ENCODE measurements at places on chromosomes 2 and 18.

DNA sequence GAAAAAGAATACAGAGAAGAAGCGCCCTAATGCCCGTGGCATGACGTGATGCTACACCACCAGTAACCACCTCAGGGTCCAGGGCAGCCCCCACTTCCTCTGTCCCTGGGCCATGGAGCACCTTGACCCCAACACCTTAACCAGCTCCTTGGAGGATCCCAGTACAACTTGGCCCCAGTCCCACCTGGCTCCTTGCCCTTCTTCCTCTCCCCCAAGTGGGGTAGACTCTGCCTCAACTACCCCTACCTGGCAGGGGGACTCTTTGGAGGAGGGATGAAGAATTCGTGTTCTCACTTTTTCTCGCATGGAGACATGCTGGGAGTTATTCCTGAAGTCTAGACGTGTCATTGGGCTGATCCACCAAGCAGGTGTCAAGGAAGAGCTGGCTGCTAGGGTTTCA is 18.9 kb downstream of the TRABD2A start:
- no peak for DNase-seq

DNA sequence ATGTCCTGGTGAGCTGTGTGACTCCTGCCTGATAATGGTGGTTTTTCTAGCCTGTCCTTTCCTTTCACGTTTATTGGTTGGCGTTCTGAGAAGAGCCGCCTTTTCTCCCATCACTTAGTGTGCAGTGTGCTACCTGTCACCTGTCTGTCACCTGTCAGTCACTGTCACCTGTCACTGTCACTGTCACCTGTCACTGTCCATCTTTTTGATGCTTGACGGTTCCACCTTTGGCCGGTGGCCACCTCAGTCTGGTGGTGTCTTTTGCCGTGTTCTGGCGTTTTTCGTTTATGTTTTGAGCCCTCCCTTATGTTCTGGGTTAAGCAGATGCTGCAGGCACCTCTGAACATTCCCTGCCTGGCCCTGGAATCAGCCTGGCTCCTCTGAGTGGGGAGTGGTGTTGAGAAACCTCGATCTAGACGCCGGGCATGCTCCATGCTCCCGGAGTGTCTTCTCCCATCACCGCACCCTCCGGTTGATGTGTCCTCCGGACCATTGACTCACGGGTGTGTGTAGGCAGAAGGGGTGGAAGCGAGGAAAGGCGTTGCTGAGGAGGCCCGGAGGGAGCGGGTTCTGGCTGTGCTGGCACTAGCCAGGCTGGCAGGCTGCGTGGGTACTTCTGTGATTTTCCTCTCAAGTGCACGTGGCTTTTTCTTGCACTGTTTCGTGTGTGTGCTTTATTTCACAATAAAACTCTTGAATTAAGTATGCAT is 20.7 kb downstream of the DTYMK start:
- DNase-seq = no peak

DNA sequence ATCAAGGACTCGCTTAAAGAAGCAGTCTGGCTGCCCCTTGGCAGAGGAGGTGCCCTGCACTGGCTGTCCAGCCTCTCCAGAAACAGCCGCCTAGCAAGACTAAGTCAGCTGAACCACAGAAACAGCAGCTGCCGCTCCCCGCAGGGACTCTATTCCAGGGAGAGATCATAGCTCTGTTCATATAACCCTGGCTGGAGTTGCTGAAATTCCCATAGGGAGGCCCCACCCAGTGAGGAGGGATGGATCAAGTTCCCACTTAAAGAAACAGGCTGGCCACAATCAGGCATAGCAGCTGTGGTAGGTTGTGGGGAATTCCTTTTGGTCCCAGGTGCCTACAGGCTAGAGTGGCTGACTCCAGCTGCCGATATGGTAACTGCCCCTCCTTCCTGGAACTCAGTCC is 74.2 kb upstream of the MC4R start:
- no peak for DNase-seq

DNA sequence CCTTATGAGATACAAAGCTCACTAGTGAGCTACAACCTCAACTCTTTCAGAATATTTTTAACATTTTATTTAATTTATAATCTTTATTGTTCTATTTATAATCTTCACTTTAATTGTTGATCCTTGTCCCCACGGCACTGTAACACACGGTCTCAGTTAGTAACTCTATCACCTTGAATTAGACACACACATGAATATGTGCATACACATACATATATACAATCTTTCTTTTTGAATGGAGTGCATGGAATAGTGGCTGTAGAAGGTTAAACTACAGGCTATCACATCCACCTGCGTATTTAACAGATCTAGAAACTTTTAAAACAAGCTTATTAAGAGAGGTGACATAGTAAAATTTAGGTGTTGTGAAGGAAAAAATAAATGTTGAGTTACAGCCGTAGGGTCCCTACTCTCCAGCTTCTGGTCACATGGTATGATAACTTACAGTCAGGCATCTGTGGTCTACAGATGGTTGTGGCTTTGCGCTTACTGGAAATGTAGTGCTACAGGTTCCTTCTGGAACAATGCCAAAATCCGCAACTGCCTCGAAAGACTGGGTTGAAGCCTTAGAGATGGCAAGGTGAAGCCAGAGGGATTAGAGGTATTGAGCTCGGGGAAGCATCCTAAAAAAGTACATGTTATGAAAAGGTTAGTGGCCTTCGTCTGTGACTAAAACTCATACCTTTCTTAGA is 1324.1 kb upstream of the SLC39A10 start:
- no peak for DNase-seq

DNA sequence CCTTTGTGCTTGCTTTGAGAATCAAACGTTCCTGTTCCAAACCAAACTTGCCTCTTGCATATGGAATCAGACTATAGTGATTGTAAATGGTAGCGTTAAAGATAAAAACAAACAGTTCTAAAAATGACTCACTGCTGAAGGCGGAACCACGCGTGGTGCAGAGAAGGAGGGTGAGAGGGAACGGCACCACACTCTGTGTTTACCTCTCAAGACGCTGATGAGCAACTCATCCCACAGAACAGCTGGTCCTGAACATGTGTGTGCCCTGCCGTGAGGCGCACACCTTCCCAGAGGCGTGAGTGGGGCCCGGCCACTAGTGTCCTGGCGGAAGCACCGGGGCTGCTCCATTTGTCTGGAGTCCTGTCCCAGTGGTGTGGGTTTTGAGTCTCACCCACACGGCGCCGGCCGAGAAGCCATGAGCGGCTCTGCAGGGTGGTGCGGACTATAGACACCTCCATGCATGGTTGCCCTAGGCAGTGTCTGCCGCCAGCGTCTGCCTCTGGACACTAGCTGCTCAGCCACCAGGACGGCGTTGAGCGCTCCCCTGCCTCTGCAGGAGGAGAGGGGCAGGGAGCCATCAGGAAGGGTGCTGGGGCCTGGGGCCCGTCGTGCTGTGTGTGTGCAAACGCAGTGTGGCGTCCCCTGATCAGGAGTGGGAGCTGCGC is 52.1 kb downstream of the NFATC1 start:
- DNase-seq = no peak

- DNase-seq = no peak
These were observed 168.5 kb upstream of the GLI2 start for GRCh38 chr2:120567128-120567527.

DNA sequence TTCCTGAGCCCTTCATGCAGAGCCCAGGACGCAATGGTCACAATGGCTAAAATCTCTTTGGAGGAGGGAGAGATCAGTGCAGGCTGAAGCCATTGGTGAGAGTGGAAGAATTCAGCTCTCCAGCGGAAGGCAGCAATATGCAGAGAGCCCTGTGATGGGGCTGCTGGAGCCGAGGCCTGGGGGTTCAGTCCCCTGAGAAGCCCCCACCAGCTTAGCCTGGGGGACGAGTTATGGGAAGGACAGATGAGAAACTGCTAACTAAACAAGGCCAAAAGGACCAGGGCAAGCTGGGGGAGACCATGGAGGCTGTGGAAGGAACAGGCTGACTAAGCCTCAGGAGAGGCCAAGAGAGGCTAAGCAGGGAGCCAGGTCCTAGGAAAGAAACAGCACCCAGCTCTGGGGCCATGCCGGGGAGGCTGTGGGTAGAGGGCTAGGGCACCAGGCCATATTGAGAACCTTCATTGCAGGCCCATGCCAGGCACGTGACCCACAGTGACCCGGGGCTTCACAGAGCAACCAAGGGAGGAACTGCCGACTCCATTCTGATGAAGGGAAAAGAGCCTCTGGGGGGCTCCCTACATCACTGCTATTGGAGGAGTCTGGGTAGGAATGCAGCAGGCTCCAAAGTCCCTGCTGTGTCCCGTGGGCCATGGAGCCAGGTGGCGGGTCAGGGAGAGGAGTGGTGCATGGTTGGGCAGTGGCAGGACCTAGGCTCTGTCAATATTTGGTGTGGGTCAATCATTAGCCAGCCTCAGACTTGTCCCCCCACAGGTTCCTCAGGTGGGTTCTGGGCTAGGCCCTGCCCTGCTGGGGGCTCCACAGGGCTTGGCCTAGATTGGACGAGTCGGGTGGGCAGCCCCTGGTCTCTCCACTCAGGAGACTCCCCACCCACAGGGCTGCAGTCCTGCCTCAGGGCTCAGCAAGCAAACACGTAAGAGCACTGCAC is 19.8 kb downstream of the PROC start:
- no peak for DNase-seq

DNA sequence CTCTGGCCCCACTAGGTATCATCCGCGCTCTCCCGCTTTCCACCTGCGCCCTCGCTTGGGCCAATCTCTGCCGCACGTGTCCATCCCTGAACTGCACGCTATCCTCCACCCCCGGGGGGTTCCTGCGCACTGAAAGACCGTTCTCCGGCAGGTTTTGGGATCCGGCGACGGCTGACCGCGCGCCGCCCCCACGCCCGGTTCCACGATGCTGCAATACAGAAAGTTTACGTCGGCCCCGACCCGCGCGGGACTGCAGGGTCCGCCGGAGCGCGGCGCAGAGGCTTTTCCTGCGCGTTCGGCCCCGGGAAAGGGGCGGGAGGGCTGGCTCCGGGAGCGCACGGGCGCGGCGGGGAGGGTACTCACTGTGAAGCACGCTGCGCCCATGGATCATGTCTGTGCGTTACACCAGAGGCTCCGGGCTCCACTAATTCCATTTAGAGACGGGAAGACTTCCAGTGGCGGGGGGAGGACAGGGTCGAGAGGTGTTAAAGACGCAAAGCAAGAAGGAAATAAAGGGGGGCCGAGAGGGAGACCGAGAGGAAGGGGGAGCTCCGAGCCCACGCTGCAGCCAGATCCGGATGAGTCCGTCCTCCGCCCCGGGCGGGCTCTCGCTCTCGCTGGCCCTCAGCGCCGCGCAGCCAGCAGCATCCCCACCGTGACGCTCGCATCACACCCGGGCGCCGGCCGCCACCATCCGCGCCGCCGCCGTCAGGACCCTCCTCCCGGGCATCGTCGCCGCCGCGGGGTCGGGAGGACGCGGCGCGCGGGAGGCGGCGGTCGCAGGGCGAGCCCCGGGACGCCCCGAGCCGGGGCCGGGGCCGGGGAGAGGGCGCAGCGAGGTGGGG is 664 bp downstream of the NETO1 start:
- DNase-seq = no peak

DNA sequence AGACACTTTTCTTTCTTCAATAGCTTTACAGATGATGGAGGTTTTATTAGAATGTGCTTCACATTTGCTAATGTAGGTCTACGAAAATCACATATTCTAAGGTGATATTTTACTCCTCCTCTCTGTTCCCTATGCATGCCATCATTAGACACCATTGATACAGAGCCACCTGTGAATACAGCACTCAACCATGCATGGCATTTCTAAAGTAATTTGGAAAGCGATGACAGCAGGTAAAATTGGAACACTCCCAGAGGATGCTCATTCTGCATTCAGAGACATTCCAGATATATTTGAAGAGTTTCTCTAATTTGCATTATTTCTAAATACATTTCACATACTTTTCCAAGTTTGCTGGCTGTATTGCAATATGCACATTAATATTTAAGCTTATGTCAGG is 65.3 kb upstream of the RIT2 start:
- no peak for DNase-seq

- no peak for DNase-seq
These were observed 1.2 kb upstream of the AOX1 start for GRCh38 chr2:200584639-200585038.

DNA sequence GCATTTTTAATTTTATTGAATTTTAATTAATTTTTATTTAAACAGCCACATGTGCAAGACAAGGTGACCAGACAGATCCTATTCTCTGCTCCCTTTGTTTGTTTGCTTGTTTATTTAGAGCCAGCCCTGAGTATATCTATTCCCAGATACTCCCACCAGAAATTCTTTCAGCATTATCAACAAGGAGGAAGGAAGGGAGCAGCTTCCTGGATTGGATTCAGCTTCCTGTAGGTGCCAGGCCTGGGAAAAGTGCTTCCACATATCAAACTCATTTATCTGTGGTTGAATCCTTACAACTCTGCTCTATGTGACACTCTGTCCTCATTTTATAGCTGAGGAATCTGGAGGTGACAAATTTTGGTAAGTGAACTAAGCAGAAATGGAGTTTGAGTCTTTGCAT is 60.5 kb upstream of the KLF7 start:
- no peak for DNase-seq

- no peak for DNase-seq
These were observed 797 bp upstream of the GRHL1 start for GRCh38 chr2:9950521-9951271.

- no peak for DNase-seq
These were observed 158.6 kb upstream of the SERTAD2 start for GRCh38 chr2:64812285-64812684.

DNA sequence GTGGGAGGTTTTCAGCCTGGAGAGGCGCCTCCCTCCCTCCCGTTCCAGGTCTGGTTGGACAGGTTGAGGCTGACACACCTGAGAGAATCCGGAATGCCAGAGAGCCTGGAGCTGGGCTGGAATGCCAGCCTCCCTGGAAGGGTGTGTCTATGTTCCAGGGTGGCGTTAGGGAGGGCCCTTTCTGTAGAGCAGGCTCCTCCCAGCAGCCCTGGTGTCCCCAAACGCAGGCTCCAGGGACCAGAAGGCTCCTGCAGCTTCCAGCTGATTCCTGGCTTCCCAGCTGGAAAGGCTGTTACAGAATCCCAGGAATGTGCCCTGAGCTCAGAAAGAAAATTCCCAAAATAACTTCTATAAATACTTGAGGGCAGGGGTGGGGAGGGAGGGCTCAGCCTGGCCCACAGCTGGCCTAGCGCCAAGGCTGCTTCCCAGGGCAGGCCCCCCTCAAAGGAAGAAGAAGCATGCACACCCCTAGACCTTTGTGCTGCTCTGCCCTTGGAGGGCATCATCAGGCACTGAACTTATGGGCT is 85.4 kb downstream of the STPG4 start:
- DNase-seq = no peak

- DNase-seq = no peak
These were observed 1.3 kb downstream of the SLC20A1 start for GRCh38 chr2:112646791-112647689.

DNA sequence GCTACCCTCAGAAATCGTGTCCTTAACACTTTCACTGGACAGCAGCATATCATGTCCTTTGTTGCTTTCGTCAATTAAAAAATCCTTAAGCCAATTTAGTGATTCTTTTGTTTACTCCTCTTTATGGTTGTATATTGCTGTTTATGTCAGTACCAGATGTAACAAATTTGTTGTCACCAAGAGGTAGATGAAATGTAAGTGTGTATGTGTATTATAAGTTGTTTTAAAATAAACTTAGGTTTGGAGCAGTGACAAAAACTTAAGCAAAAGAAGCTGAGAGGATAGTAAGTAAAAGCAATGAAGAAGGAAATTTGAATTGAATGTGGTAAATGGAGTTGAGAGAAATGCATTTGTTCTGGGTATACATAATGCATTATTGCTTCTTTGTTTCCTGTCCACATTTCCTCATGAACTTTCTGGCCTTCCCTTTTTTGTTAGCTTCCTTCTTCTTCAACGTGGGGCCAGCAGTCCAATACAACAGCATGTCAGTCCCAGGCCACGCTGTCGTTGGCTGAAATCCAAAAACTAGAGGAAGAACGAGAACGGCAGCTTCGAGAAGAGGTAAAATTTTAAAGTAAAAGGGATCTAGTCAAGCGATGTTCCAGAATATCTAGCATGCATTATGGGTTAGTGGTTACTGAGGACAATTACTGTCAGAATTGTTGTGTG is 30.5 kb upstream of the SNORC start:
- no peak for DNase-seq

- DNase-seq = no peak
These were observed 106.1 kb downstream of the ZNF516 start for GRCh38 chr18:76388891-76389423.
